Neural crest cell (in vitro differentiated cells): ENCODE measurements at places on chromosomes 13 and 19. TPM values are rescaled to one million over a fixed set of nuclear protein-coding genes. Genes with fewer than 3 reads are reported as not detected.

GRCh38 chr13:30052120-30052519 is 201.7 kb upstream of the UBL3 start:
- DNase-seq: no peak

CGB3 gene
- not detected in 2 replicates for total RNA-seq

- no peak for DNase-seq
Observed at GRCh38 chr19:29381353-29382203, 144.2 kb upstream of the VSTM2B start.

DNA sequence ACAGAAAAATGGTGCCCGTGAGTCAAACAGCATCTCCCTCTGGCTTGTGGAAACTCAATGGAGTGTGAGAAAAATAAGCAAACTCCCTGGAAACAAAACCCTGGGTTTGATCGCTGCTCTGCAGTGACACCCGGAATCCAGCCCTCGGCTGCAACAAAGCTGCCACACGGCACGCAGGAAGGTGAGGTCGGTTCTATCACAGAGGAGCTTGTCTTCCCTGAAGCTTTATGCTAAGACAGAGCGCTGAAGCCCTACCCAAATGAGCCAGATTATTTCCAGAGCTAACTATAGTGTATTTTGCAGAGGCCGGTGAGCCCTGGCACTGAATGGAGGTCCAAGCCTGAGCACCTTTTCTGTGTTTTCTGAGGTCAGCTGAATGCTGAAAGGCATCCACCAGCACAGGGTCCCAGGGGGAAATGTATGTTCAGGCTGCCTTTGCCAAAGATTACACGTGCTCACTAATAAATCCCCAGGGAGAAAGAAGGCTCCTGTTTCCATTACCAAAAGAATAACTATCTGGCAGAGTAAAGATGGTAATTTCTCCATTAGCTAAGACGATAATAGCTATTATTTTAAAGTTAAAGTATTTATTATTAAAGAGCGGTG is 77.8 kb downstream of the TSHZ3 start:
- no peak for DNase-seq

NPAS1 gene
- total RNA-seq: 1.5 and 1.9 TPM in 2 replicates

FCGBP gene
- total RNA-seq: 1.0 and 1.6 TPM in 2 replicates

ZNF701 gene
- total RNA-seq: 17.3 and 18.7 TPM in 2 replicates

DNA sequence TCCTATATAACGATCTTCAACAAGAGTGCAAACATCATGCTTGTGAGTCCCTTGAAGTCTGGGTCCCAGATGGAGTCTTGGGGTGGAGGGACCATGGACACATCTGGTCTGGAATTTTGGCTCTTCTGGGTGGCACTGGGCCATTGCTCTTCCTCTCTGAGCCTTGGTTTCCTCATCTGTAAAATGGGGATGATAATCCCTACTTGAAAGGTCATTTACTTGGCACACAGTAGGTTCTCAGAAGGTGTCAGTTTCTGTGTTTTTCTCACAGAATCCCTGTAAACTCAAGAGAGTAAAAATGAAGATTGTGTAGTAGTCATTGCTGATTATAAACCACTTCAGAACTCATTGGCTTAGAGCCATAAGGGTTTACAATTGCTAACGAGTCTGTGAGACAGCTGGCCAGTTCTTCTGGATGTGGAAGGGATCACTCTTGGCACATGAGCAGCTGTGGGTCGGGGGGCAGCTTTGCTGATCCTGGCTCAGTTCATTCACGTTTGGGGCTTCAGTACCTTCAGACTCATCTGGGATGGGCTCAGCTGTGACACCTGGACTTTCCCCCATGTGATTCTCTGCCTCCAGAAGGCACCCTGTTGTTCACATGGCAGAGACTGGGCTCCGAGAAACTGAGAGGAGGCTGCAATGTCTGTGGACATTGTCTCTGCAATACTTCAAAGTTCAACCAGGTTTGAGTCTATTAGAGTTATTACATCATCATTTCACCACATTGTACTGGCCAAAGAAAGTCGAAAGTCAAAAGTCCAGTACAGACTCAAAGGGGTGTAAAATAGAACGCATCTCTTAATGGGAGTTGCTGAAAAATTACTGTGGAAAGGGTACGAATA is 7.8 kb downstream of the CYP4F12 start:
- no peak for DNase-seq

- no peak for DNase-seq
Observed at GRCh38 chr19:15507068-15508034, 974 bp upstream of the CYP4F22 start.

DNA sequence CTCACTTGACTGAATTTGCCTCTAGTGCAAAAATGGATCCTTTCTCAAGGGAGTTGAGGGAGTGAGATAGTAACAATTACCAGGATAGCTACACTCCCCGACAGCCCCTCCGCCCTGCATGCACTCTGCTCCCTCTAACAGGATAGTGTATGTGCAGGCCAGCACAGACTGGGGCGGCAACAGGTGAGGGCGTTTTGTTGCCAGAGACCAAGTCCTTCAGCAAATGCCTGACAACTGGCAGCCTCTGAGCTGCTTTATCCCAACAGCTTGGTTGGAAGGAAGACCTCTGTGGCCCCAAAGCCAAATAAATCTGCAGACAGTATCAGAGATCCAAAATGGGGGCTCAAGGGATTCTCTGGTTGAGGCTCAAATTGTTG is 86.6 kb downstream of the SLC7A1 start:
- DNase-seq: no peak

DNA sequence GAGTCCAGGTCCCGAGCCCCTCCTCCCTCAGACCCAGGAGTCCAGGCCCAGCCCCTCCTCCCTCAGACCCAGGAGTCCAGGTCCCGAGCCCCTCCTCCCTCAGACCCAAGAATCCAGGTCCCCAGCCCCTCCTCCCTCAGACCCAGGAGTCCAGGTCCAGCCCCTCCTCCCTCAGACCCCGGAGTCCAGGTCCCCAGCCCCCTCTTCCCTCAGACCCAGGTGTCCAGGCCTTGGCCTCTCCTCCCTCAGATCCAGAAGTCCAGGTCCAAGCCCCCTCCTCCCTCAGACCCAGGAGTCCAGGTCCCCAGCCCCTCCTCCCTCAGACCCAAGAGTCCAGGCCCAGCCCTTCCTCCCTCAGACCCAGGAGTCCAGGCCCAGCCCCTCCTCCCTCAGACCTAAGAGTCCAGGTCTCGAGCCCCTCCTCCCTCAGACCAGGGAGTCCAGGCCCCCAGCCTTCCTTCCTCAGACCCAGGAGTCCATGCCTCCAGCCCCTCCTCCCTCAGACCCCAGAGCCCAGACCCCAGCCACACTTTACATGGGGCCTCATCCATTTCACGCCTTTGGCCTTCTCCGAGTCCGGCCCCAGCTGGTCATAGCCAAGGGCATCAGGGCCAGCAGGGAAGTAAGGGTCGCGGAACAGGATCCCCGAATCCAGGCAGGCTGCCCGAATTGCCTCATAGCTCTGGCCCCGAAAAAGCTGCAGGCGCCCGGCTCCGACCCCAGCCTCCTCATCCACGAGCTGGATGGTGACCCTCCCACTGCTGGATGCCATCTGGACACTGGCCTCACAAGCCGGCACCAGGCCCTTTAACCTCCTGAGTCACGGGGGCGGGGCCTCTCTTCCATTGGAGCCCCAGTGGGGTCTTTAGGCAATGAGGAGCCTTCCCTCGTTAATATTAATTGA is 628 bp downstream of the CAPN12 start:
- DNase-seq: no peak

- DNase-seq: no peak
Observed at GRCh38 chr19:11136400-11137101, 19.0 kb downstream of the SPC24 start.

DNA sequence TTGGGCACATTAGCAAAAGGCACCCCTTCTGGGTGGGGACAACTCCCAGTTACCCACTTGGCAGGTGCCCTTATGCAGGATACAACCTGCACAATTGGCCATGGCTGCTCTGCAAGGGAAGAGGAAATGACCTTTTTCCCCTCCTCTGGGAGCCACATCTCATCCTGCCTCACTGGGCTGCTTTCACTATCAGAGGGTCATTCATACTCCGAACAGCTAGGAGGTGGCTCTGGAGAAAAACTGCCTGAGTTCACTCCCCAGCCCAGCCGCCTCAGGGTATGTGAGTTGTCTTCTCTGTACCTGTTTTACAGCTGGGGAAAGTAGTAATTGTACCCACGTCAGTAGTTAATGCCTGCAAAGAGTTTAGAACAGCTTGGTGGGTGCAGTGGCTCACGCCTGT is 7.1 kb upstream of the ACTN4 start:
- DNase-seq: no peak

GRCh38 chr19:11279505-11280236 is 16.3 kb upstream of the TSPAN16 start:
- DNase-seq: no peak

THSD1 gene
- 0.75 and 1.1 TPM in 2 replicates for total RNA-seq

DNA sequence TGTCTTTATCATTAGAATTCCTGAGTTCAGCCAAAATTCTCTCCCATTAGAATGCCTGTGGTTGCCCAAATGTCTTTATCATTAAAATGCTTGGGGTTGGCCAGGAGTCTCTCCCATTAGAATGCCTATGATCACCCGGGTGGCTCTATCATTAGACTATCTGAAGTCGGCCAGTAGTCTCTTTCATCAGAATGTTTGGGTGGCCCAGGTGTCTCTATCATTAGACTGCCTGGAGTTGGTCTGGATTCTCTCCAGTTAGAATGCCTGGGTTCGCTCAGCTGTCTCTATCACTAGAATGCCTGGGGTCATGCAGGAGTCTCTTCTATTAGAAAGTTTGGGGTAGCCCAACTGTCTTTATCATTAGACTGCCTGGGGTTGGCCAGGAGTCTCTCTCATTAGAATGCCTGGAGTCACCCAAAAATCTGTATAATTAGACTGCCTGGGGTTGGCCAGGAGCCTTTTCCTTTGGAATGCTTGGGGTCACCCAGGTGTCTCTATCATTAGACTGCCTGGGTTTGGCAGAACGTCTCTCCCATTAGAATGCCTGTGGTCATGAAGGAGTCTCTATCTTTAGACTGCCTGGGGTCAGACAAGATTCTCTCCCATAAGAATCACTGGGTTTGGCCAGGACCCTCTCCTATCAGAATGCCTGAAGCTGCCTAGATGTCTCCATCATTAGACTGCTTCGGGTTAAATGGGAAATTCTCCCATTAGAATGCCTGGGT is 1478.3 kb downstream of the UQCRFS1 start:
- DNase-seq: no peak

MARK4 gene
- 57.2 and 59.8 TPM in 2 replicates for total RNA-seq

DNA sequence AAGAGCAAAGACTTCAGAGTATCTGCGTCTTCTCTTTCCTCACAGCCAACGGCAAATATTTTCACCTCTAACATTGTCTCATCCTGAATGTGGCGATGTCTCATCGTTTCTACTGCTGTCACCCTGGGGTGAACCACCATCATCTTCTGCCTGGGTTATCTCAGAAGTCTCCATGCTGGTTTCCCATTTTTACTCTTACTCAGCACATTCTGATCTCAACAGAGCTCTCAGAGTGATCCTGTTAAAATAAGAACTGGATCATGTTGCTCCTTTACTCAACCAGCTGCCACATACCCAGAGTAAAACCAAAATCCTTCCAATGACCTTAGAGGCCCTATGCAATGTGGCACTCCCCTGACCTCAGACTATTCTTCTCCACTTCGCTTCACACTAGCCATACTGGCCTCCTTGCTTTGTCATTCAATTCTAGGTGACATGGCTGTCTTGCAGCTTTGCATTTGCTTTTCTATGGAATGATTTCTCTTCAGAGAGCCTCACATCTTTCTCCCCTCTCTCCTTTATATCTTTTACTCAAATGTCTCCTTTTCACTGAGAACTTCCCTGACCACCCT is 7.8 kb upstream of the OLFM4 start:
- no peak for DNase-seq

DNA sequence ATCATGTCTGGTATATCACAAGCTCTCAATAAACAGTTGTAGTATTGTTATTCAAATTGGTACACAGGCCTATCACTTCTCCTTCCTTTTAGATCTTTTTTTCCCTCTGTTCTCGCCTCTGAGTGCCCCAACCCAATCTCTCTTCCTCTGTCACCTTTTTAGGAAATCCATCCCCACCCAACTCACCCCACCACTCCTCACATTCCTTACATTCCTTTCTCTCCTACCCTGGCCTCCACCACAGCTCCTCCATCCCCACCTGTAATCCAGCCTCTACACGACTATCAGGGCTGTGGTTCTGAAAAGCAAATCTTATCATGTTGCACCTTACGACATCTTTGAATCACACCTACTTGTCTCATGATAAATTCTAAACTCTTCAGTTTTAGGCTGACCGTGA is 545.4 kb upstream of the GPC6 start:
- no peak for DNase-seq
